ENCODE measurements at places on chromosomes 1 and 21. TPM values are rescaled to one million over a fixed set of nuclear protein-coding genes. Genes with fewer than 3 reads are reported as not detected.
A peak's percentile ranks its signal among the peaks of the same experiment; 100 is the strongest.

DNA sequence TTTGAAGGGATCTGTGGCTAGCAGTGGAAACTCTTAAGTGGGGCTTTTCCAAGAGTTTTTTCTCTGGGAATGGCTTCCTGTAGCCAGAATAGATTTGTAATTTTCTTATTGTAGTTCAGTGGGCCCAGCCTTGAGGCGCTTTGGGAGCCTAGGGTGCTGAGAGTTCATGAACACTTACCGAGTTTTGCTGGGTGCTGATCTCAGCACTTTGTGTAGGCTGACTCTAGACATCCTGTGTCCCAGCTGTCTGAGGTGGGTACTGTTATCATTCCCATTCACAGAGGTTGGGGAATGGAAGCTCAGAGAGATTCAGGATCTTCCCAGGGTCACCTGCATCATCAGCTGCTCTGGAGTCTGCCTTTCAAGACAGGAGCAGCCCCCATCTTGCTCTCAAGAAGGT, 7.0 kb downstream of the PPFIA4 start:
- DNase-seq: no peak

DNA sequence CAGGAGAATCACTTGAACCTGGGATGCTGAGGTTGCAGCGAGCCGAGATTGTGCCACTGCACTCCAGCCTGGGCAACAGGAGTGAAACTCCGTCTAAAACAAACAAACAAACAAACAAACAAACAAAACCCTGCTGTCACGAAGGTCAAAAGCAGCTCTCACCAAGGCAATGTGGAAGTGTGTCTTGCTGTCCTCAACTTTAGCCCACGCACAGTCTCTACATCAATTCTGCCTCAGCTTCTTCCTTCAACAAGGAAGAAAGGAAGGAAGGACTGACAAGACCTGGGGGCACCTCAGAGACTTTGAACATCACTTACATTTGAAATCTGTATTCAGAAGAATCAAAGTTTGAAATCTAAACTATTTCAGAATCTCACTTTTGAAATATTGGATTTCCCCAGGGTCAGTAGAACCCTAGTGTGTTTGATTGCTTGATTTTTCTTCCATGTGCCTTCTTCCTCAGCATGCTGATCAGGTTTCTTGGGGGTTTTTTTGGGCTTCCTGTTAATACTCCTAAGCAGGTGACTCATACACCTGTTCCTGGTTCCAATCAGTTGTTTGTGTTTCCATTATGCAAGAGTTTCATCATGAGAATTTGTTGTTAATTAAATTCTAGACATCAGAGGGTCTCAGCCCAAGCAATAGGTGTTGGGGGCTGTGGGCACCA, 6.5 kb upstream of the CSTB start:
- no peak for DNase-seq

DNA sequence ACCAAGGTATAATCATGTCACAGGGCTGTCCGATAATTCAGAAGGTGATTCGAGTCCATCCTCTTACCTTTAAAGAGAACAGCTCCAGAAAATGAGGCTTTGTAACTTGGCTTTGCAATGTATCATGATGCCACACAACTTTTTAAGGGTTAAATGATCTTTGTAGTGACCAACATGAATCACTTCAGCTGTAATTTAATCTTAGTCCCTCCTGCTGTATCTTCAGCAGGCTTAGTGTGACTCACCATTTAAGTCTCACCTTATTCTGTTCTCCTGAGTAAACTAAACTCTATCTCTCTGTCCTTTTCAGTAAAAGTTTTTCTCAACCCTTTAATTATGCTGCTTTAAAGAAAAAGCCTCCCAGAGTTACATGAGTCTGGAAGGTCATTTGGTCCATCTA, 1.9 kb upstream of the HIVEP3 start:
- DNase-seq: no peak

GRCh38 chr1:152013664-152014237, 20.1 kb upstream of the S100A10 start:
- no peak for DNase-seq

- peak; percentile 80 for DNase-seq
Observed at GRCh38 chr1:234724516-234725176, 114.7 kb upstream of the IRF2BP2 start.

DNA sequence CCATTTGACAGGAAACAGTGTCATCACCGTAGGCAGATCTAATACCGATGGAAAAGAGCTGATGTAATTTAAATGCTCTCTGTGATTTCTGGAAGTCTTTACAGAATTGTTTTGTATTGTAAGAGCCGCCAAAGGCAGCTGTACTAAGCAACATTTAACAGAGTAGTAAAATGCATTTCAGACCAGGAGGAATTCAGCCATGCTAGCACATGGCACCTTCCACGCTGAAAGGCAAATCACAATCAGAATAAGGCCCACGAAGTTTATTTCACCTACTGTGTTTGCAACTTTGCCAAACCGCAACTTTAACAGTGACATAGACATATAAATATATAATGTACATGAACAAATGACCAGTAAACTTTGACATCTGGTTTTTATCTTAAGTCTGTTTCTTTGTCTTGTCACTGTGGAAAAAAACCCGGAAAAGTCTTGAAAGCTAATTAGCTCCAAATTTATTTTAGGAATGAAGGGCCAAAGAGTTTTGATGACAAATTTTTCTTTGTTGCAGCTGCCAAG, 26.1 kb upstream of the DISC1 start:
- no peak for DNase-seq

GRCh38 chr1:210691039-210691610, 362.4 kb downstream of the HHAT start:
- no peak for DNase-seq

GRCh38 chr1:56258371-56258770, 321.0 kb downstream of the PLPP3 start:
- no peak for DNase-seq

- DNase-seq: no peak
Observed at GRCh38 chr1:207261971-207262370, 59.5 kb upstream of the CD55 start.

DNA sequence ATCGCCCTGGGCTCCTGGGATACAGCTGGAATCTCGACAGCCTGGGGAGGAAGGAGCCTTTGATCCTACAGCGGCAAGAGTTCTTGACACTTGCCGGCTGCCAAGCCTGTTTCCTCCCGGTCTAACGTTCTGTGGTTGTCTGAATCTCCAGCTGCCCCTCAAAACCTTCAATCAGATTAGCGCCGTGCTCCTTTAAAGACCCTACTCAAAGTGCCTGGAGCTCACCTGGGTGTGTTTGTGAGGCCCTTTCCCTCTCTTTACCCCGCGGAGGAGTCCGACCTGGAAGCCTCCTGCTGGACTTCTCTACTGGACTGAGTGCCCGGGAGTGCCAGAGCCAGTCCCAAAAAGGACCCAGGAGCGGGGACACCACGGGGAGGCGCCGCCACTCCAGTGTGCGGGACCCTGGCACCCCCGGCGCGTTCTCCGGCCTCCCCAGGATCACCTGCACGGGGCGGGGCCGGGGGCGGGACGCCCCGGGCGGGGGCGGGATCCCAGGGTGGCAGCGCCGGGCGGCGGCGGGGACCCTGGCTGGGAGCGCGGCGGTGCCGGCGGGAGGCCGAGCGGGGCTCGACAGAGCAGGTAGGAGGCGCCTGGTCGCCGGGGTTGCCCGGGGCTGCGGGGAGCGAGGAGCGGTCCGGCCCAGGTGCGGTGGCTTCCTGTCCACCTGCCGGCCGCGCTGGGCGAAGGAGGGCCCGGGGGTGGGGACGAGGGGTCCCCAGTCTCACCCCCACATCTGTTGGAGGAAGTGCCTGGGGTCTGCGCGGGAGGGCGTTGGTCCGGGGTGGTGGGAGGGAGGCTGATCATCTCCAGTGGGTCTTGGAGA, at the start of gene NCMAP:
NCMAP (plus strand) TSS at position 497 of the 823 bp plus-strand sequence. CDS start 39,344 bp downstream, outside the sequence.
- DNase-seq: peak; percentile 81

GRCh38 chr1:97063532-97063931, 341.9 kb downstream of the PTBP2 start:
- DNase-seq: no peak

RGS1 gene
- total RNA-seq: 29.8 TPM

ADAMTS1 gene
- total RNA-seq: 2.7 TPM
